ENCODE measurements at places on chromosomes 3 and 15.

- no peak for DNase-seq
These were observed 185.9 kb upstream of the GBE1 start for GRCh38 chr3:81947359-81947758.

- no peak for DNase-seq
These were observed 101.0 kb downstream of the ATP10A start for GRCh38 chr15:25761971-25762662.

- no peak for DNase-seq
These were observed 23.6 kb downstream of the FAH start for GRCh38 chr15:80176443-80176842.

GRCh38 chr3:169695031-169695430 lies 31.5 kb upstream of the MECOM start:
- no peak for DNase-seq

GRCh38 chr3:70108072-70108471 lies 108.5 kb downstream of the SAMMSON start:
- peak; percentile 48 for DNase-seq

GRCh38 chr3:13950042-13950441 lies 70.2 kb upstream of the WNT7A start:
- no peak for DNase-seq

DNA sequence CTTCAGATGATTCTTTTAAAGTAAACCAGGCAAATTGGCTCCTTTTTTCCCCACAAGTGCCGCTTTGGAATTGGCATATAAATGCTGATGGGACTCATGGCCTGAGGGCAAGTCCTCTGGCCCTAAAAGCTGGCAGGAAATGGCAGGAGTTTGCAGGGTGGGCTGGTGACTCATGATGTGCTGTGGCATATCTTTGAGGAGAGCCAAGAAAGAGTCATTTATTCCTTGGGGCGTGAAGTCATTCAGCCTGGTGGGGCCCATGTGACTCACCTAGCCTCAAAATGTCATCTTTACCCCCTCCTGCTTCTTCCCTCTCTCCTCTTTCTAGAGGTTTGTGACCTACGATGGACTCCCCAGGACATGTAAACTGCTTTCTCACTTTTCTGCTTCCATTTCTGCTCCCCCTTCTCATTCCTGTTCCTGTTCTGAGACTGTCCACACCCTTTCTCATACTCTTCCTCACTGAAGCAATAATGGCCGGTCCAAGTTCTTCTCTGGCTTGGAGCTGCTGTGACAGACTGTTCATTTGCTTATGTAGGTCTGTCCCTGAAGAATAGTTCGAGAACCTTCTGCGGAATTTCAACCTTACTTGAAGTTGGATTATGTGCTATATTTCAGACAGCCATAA lies 326.1 kb downstream of the SATB1 start:
- DNase-seq = no peak

- no peak for DNase-seq
These were observed 198.7 kb downstream of the RORA start for GRCh38 chr15:61030451-61030850.

DNA sequence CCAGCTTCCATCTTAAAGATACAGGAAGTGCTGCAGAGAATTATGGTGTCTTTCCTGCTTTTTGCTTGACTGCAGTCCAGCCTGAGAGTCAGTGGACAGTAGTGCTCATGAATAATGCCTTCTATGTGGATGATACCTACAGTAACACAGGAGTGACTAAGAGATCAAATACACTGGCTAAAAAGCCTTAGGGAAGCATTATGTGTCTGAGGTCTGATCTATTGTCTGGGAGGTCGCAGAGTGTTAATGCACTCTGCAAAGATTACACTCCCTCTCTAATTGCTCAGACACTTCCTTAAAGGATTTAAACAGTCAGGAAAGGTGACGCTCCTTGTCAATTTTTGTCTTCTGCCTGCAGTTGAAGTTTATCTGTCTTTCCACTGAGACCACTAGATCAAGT lies 183.6 kb downstream of the MCTP2 start:
- no peak for DNase-seq

- DNase-seq = no peak
These were observed 226.9 kb upstream of the CHRNA7 start for GRCh38 chr15:31803388-31803884.

GRCh38 chr3:56917361-56918110 lies 115.8 kb upstream of the ARHGEF3 start:
- no peak for DNase-seq

- DNase-seq = no peak
These were observed 37.4 kb downstream of the FILIP1L start for GRCh38 chr3:100076731-100077529.

GRCh38 chr3:21310161-21310560 lies 440.8 kb downstream of the ZNF385D start:
- DNase-seq = no peak

- DNase-seq = no peak
These were observed 348.7 kb downstream of the NTRK3 start for GRCh38 chr15:87907676-87908446.

DNA sequence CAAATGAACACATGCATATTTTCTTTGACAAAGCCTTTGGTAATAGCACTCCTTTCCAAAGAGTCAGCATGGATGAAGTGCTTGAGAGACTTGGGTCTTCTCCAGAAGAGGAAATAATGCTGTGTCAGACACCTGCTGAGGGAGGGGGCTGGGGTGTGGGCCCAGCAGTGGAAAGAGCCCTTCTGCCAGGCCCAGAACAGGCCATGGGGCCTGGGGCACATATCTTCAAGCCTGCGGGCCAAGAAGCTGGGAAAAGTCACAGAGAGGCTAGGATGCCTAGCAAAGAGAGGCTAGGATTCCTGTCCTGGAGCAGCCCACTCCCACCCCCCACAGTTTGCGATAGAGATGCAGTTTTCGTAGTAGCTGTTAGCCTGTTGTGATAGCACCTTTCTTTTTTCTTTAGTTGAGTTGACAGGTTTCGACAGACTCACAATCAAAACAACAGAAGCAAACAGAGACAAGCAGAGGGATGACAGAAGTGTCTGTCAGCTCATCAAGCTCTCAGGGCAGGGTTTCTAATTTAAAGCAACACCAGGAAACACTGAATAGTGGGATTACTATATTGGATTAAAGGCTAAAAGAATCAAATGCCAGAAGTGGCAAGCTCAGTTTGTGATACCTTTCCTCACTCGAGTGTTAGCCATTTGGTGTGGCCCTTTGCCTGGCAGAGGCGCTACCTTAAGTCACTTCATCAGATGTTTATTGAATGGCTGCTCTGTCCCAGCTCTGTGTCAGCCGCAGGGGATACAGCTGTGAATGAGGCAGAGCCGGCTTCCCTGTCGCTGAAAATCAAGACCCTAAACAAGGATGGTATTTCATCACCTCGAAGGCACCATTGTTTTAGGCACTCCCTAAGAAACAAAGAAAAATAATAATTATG lies 19.0 kb downstream of the CMTM7 start:
- peak; percentile 40 for DNase-seq

GRCh38 chr3:4825436-4826236 lies 153.6 kb upstream of the BHLHE40 start:
- no peak for DNase-seq

DNA sequence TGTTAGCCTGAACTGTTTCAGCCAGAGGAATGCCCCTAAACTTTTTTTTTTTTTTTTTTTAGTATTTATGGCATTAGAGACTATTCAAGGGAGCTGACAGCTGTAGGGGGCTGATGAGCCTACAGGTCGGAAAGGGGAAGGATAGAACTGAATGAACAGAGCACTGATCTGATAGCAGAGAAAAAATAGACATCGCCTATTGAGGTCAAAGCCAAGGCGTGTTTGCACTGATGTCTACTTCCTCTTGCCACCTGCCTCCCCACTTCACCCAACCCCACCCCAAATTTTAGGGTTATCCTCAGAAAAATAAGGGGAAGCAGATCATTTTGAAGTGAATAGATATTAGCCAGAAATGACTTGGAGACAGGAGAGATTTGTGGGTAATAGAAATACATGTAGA lies 3.0 kb upstream of the ZMAT3 start:
- DNase-seq = peak; percentile 61

DNA sequence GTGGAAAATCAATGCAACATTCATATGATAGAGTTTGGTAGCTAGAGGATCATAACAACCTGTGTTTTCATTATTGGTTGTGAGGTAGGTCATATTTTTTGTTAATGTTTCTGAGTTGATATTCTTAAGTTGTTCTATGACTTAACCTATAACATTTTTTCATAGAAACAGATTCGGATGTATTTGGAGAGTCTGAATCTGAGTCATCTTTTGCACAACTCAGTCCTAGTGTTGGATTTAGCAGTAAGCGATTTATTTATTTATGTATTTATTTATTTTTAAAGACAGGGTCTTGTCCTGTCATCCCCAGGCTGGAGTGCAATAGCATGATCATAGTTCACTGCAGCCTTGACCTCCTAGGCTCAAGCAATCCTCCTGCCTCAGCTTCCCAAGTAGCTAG lies 292.8 kb upstream of the ZNF717 start:
- no peak for DNase-seq

GRCh38 chr3:27034255-27034654 lies 334.9 kb downstream of the NEK10 start:
- DNase-seq = no peak

DNA sequence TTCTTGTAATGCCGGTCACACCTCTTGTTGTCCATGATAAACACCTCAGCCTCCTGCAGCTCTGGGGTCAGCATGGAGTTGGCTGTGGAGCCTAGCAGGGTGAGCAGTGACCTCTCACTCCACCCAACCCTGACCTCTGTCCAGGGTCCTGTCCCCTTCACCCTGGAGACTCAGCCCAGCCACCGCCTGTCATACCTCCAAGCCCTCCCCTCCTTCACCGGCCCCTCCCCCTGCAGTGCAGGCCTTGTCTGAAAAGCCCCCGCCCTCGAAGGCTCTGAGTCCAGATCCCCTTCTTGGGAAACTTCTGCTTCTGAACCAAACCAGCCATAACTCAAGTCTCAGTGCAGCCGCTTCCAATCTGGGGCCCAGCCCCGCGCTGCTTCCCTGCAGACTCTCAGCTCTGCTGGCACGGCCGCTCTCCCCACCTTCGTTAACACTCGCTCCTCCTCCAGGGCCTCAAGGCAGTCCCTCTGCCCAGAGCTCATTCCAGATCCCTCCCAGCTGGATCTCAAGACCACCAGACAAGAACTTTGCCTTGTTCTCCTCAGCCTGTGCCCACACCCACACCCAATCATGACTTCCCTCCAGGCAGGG lies 25.4 kb upstream of the PRSS50 start:
- no peak for DNase-seq

- no peak for DNase-seq
These were observed 14.7 kb downstream of the ST3GAL6 start for GRCh38 chr3:98777801-98778220.

DNA sequence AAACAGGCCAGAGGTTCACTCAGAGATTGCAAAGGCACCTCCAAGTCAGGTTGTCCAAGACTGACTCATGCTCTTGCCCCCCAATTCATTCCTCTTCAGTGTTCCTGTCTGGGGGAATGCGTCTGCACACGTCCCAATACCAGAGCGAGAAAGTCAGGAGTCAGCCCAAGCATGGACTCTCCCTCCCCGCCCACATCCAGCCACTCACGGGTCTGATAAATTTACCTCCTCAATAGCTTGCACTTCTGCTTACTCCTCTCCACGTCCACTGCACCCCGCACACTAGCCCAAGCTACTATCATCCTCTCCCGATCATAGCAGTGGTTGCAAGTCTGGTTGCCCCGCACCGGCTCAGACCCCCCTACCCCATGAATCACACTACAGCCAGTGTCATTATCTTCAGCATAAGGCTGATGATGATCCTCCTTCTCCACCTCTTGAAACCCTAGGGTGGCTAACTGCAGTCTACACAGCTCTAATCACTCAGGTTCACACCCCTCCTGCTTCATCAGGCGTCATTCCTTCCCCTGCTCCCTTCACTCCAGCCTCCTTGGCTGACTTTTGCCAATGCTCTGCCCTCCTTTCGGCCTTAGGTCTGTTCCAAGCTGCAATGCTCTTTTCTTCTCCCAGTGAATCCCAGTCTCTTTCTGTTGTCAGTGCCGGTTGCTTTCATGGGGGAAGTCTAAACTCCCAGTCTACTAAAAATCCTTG lies 27.6 kb upstream of the MYO1E start:
- DNase-seq = no peak

- DNase-seq = no peak
These were observed 961.0 kb upstream of the CFAP20DC start for GRCh38 chr3:60010781-60011180.

DNA sequence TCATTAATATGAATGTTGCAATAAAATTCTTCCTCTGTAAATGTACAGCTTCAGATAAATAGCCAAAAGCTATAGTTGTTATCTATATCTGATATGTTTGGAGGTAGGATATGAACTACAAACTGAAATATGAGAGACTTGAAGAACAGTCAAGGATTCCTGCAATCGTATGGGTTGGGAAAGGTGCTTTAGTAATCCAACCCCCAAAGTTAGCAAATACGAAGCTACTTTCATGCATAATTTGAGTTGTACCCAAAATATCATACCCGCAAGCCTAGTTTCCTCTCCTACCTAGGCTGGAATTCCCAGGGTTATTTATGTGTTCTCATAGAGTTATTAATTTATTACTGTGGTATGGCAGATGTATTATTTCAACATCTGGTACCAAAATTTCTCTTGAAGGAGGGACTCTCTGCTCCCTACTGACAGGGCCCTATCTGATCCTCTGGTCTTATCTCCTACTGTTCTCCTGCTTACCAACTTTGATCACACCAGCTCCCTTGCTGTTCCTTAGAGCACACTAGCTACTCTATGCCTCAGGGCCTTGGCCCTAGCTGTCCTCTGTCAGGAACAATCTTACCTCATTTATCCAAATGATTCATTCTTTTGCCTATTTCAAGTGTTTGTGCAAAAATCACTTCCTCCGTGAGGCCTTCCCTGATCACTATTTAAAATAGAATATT lies 140.4 kb upstream of the CCDC54 start:
- DNase-seq = no peak

GRCh38 chr3:43997788-43998369 lies 243.8 kb upstream of the TOPAZ1 start:
- no peak for DNase-seq

GRCh38 chr15:80779658-80780415 lies 667 bp downstream of the CEMIP start:
- no peak for DNase-seq

- no peak for DNase-seq
These were observed 33.3 kb downstream of the PCSK6 start for GRCh38 chr15:101456057-101456739.

DNA sequence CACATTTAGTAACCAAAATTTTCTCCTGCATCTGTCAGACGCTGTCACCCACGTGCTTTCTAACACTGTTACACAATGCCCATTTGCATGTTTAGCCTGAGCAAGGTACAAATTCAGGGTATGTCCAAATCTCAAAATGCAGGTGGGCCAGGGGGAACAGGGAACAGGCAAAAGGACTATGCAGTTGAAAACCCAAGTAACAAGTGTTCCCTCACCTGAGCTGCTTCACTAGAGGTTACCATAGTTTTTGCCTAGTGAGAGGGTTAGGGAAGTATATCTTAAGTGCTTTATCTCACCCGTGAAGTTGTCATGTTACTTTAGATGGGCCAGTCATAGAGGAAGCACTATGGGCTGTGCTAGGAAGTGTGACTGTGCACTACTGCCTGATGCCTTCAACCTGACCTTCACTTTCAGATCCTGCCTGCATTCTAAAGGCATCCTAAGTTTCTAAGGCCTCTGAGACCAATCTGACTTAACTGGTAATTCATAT lies 6.0 kb upstream of the TMEM87A start:
- DNase-seq = no peak

GRCh38 chr3:149999421-149999820 lies 28.7 kb upstream of the PFN2 start:
- no peak for DNase-seq

All from HL-60 (cell line).